Right kidney (tissue), 9 donors: ENCODE measurements at places on chromosomes 5 and 9.

- no peak for DNase-seq
Observed at GRCh38 chr5:130966990-130967525, 198.0 kb downstream of the HINT1 start.

GRCh38 chr5:14036514-14036913, 92.0 kb upstream of the DNAH5 start:
- DNase-seq = no peak

DNA sequence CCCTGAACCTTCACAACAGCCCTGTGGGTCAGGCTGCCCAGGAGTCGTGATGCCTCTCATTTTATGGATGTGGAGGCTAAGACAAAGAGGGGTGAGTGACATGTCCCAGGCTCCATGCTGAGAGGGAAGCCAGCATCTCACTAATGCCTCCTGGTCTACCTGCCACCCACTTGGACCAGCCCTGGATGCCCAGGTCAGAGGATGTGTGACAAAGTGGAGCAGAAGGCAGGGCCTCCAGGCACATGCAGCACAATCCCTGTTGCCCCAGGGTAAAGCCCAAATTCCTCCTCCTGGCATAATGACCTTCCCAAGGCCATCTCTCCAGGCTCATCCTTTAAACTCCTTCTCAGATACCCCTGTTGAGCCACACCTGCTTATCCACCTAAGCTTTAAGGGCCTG, 51.4 kb upstream of the XPA start:
- DNase-seq = no peak

DNA sequence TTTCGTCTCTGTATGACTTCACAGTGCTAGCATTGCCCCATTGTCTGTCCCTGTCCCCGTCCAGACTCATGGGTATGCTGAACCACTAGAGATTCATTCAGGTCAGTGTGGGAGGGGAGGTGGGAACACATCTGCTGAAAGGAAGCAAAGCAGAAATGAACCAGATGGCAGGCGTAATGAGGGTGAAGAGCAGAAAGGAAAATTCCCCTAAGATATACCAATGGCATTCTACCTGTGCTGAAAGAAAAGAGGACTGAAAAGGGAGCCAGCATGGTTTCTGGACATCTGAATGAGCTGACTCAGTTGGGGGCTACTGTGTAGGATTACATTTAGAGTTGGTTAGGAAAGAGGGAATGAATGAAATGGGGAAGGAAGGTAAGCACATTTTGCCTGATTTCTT, 678.7 kb downstream of the MAT2B start:
- DNase-seq = no peak

DNA sequence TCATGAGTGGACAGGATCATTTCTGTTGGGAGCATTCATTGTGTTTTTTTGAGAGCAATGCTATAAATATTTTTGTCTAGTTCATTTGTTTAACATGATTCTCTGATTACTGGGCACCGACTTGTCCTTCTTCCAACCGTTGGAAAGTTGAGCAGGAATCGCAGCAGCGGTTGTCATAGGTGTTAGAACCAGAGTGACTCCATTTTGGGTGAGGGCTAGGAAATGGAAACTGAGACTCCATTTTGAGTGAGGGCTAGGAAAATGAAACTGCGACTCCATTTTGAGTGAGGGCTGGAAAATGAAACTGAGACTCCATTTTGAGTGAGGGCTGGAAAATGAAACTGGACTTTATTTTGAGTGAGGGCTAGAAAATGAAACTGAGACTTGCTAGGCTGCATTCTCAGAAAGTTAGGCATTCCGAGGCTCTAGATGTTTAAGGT, 100.6 kb downstream of the ICE1 start:
- no peak for DNase-seq

GRCh38 chr9:33120620-33121019, 44.1 kb upstream of the SMU1 start:
- no peak for DNase-seq

GRCh38 chr9:115938479-115938878, 215.1 kb upstream of the PAPPA start:
- no peak for DNase-seq

DNA sequence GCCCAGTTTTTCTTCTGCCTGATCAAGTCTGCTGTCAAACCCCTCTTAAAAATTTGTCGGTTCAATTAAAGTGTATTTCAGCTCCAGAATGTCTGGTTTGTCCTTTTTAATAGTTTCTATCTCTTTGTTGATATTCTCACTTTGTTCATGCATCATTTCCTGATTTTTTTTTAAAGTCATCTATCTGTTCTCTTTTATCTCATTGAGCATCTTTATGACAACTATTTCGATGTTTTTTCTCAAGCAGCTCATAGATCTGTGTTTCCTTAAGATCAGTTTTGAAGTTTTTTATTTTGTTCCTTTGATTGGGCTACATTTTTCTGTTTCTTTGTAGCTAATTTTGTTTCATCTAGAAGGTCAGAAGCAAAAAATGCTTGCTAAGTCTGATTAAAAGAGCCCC, 53.7 kb downstream of the FGD3 start:
- no peak for DNase-seq

DNA sequence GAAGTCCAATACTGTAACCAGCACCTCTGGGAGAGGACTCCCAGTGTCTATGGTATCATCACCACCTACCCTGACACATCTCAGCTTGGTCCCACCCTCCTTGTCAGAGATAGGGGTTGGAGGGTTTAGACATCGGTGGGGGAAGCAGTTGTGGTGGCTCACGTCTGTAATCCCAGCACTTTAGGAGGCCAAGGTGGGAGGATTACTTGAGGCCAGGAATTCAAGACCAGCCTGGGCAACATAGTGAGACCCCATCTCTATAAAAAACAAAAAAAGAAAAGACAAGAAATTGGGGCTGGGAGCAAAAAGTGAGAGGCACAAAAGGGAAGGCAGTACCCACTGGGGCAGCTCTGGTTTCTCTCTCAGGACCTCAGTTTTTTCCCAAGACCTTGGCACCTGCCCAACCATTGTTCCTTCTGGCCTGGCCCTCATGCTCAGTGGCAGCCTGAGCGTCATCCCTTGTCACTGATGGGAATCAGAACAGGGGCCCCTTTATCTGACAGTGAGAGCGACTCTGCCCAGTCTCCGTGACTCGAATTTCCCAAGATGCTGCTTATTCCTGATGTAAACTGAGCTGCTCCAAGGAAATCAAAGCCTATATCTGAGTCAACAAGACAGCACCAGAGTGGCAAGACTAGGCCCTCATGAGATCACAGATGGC, 80.5 kb upstream of the HSPA9 start:
- DNase-seq = no peak

DNA sequence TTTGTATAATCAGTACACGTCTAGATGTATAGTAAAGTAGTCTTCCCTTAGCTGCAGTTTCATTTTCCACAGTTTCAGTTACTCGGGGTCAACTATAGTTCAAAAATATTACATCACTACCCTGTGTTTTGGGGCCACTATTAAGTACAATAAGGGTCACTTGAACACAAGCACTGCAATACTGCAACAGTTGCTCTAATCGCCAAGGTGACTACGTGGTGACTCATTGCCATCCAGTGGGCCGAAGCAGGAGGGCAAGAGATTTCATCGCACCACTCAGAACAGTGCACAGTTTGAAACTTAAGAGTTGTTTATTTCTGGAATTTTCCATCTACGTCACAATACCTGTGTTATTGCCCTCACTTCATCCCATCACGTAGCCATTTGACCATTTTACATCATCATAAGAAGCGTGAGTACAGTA, at the start of gene ARL14EPL:
Gene ARL14EPL, plus strand, starts transcription at position 379 of the 424 bp plus-strand sequence. CDS start 18,994 bp downstream, outside the sequence.
- no peak for DNase-seq

- no peak for DNase-seq
Observed at GRCh38 chr5:55231919-55232270, 1.5 kb downstream of the CCNO start.

DNA sequence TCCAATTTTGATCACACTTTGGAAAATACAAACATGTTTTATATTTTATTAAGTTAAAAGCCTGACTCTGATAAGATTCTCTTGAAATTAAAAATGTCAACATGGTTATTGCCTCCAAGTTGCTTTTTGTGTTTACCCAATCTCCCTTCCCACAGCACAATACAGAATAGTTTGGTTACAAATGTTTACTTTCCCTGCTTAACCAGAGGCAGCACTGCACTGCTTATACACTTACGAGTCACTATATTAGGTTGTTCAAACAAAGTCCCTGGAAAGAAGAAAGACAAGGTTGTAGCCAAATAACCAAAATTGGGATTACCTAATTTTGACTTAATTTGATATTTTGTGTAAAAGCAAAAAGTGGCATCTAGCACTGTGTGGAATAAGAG, 25.9 kb downstream of the SRFBP1 start:
- DNase-seq = no peak

DNA sequence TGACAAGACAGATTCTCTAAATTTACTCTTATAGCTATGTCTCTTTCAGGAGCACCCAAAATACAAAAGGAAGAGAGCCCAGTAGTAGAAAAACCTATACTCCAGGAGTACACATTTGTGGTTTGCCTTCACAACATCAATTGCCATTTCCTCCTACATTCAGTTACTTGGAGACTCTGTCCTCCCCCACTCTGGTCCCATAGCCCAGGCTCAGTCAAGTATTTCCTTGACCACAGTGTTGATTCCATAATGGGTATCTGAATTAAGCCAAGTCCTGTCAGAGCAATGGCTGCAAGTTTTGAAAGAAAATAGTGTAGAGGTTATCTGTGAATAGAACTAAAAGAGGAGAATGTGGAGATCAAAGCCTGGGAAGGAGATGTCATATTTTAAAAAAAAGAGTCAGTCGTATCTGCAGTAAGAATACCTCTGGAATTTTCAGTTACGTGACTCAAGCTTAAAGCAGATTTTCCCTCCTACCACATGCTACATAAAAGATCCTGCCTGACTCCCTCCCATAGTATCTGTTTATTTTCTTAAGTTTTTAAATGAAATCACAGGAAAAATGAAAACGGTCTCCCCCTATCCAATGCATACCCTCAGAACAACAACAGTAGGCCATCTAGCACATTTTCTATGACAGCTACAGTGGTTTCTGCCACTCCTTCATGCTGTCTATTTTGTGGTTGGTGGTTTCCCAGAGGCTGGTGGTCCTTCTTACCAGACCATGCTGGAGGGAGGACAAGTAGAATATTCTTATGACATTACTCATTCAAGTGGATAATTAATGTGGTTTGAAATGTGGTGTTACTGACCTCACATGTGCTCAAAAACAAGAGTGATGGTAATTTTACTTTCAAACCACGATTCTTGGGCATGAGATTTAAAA, 249.7 kb upstream of the TMEM161B start:
- no peak for DNase-seq

DNA sequence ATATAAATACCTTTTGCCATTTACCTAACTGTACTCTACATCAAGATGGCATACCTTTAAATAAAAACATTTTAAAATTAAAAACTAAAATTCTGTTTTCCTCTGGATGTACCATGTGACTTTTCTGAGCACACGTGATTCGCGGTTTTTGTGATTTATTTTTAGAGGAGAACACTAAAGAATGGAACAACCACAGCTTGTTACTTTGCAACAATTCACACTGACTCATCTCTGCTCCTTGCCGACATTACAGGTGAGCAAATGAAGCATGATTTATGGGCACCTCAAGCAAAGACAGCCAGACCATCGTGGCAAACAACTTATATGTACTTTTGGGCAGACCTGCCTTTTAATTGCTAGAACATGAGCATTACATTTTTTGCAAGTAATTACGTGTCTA, 61.3 kb downstream of the GDA start:
- no peak for DNase-seq

DNA sequence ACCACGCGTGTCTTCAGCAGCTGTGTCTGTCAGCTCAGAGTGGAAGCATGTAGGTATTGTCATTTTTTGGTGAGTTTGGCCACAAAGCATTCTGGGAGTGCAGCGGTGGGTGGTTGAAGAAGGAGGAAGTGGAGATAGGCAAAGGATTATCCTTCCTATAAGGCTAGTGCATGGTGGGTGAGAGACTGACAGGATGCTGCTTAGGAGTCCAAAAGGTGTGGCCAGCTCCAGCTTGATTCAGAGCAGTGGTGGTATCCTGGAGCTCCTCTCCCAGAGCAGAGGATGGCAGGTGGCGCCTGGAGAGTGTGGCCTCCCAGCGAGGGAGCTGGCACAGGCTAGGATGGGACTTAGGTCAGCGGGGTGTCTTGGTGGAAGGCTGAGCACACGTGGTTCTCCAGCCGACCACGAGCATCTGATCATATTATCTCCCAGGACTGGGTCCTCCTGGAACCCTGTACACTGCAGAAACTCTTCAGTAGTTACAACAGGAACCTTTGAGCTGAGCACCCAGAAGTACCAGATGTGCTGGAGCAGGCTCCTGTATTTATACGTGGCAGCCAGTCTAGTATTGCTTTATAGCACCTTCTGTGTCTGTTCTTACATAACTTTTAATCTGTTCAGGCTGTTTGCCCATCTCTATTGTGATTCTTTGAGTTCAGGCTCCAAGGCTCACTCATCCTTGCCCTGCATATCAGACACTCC, 29.6 kb downstream of the MAML1 start:
- DNase-seq = no peak

- no peak for DNase-seq
Observed at GRCh38 chr5:115415143-115415491, 118.7 kb upstream of the CCDC112 start.

DNA sequence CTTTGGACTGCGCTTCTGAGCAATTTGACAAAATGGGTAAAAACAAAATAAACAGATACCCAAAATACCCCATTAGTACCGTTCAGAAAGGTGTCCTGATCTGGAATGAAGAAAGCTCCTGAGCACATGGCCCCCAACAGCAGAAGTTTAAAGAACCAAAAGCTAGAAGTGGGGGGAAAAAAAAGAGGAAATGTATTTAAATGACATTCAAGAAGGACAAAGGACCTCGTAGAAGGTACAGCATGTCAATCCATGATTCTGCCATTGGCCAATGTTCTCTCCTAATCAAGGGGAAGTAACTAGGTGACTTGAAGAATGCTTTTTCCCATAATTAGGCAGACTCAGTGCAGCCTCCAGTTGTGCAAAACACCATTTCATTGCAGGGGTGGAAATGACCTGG, 78.6 kb downstream of the SERINC5 start:
- no peak for DNase-seq

- no peak for DNase-seq
Observed at GRCh38 chr9:113788616-113789330, 87.3 kb upstream of the ZNF618 start.

- no peak for DNase-seq
Observed at GRCh38 chr9:72473474-72474261, 47.7 kb upstream of the TMC1 start.

DNA sequence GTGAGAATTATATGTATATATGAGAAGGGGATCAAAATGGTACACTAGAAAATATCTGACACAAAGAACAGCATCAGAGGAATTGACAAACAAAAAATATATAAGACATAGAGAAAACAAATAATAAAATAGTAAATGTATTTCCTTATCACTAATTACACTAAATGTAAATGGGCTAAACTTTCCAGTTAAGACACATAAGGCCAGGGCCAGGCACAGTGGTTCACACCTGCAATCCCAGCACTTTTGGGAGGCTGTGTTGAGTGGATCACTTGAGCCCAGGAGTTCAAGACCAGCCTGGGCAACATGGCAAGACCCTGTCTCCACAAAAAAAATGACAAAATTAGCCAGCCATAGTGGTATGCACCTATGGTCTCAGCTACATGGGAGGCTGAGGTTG, 8.5 kb downstream of the FBXL17 start:
- no peak for DNase-seq

- DNase-seq = no peak
Observed at GRCh38 chr5:171622010-171622409, 163.6 kb upstream of the SMIM23 start.

GRCh38 chr9:135029463-135029862, 58.0 kb upstream of the OLFM1 start:
- DNase-seq = no peak
